ENCODE measurements at places on chromosomes 16 and 17.
A peak's percentile ranks its signal among the peaks of the same experiment; 100 is the strongest.

GRCh38 chr17:55555772-55556171, 44.5 kb upstream of the SMIM36 start:
- DNase-seq = no peak

DNA sequence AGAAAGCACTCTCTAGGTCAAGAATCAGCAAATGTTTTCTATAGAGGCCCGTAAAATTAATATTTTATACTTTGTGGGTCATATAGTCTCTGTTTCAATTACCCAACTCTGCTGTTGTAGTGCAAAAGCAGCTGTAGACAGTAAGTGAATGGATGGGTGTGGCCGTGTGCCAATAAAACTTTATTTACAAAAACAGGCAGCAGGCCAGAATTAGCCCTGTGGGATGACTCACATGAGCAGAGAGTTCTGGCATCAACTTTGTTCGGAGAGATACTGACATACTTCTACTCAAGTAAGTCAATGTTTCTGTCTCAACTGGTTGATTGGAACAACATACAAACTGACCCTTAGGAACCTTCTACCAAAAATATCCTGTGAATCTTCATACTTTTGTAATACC, 616.2 kb downstream of the MAF start:
- no peak for DNase-seq

DNA sequence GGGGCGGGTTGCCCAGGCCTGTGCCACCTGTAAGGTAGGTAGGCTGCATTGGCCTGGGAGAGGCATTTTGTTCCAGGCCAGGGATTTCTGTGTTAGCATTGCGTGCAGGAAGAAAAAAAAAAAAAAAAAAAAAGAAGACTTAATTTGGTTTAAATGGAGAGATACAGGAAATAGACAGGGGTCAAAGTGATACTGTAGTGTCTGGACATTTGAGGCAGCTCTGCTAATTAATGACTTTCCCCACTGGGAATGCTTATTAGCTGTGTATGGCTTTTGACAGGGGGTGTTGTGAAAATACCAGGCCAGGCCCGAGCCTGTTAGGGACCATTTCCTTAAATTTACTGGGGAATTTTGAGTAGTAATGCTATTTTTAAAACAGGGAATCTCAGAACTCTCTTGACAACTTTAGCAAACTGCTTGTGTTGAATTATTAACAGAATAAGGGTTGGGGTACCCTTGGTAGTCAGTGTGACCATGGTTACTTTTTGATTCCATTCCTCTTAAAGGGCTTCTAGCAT, 1.0 kb downstream of the MAP2K4 start:
- DNase-seq = no peak

- no peak for DNase-seq
These were observed 843.7 kb downstream of the CDH11 start for GRCh38 chr16:64278196-64278595.

DNA sequence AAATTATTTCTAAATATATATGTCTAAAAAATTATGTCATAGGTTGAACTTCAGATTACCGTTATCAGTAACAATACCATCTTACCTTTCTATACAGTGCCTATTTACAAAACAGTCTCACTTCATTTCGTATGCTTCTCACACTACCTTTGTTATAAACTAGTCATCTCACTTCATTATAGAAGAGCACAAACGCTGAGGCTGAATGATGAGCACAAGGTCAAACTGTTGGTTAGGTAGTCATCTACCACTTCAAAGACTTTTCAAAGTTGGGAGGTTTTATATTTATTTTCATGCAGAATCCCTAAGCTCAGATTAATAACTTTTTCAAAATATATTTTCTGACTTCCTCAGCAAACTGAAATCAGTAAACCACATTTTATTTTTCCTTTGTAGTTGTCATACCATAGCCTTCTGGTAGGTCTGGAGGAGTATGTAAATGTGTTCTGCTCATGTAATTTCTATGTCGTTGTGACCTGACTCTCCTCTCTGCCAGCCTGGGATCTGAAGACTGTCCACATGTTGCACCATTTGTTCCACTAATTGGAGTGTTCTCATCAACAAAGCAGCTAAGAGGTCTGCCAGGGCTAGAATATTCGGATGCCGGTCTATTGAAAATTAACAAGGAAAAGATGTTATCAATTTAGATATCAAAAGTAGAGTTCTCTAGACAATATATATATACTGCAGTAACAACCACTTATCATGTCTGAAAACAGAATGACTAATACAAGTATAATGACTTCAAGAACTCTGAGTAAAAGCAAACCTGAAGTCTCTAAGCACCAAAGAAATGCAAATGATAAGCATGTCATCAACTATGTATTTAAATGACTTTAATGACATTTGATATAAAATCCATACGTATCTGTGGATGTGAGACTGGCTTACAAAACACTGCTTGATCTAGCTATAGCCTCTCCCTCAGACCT, 73.9 kb downstream of the CEP95 start:
- DNase-seq = no peak

DNA sequence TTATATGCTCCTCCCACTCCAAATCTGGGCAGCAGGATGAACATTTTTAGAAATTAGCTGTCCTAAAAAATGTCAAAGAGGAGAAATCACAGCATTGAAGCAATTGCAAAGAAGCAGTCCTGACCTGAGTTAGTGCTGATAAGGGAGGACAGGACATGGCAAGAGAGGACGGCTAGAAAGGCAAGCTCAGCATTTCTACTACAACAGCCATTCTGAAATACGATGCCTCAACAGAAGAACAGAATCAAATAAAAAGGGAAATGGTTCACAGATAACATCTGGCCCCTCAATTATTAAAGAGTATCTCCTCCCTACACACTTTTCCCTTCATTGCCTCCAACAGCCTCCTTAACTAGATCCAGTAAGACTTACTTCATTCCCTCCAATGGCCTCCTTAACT, 18.3 kb downstream of the VPS53 start:
- DNase-seq = no peak

DNA sequence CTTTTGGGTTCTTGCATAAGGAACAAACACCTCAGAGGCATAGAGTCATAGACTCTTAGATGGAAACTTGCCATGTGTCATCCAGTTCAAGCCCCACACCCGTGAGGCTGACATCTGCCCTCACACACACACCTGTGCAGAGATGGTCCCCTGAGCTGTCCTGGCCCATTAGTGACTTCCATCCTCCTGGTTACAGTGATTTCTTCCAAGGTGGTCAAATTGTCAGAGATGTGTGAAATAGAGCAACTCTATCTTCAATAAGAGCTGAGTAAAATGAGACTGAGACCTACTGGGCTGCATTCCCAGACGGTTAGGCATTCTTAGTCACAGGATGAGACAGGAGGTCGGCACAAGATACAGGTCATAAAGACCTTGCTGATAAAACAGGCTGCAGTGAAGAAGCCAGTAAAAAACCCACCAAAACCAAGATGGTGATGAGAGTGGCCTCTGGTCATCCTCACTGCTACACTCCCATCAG, 342.2 kb upstream of the TNRC6C start:
- no peak for DNase-seq

GRCh38 chr17:61415374-61416210, 15.9 kb downstream of the TBX2 start:
- no peak for DNase-seq

DNA sequence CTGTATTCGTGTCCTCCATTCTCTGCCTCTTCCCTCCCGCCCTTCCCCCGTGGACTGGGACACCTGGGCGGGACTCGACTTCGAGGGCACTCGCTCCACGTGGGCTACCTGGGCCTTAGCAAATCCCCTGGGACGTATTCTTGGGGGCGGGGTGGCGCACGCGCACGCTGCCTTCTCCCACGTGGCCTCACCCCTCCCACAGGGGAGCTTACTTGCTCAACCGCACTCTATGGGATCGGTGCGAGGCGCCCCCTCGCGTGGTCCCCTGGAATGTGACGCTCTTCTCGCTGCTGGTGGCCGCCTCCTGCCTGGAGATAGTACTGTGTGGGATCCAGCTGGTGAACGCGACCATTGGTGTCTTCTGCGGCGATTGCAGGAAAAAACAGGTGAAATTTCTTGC, 3.5 kb downstream of the VMO1 start:
- no peak for DNase-seq

DNA sequence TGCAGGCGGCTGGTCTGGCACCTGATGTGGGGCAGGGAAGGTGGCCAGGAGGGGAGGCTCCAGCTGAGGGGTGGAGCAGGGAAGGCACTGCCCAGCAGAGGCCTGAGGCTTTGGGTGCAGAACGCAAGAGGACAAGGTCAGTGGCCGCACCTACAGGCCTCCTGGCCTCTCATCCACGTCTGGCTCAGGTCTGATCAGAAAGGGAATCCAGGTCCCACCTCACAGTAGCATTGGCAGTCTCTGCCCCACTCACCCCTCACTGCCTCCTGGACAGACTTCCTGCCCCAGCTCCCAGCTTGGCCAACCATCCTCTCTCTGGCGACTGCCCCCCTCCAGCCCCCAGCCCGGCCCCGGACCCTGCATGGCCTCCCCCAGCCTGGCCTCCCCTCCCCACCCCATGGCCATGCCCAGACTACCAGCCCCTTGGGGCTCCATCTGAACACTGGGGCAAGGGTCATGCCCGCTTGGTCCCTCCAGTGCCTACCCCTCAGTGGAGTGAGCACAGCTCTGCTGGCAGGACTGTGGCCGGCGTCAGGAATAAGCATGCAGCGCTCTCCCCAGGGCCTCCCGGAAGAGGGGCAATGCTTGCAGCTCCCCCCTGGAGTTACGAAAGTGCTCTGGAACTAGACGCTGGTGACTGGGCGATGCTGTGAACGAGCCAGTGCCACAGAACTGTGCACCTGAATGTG, 4.6 kb downstream of the UTS2R start:
- DNase-seq = no peak

DNA sequence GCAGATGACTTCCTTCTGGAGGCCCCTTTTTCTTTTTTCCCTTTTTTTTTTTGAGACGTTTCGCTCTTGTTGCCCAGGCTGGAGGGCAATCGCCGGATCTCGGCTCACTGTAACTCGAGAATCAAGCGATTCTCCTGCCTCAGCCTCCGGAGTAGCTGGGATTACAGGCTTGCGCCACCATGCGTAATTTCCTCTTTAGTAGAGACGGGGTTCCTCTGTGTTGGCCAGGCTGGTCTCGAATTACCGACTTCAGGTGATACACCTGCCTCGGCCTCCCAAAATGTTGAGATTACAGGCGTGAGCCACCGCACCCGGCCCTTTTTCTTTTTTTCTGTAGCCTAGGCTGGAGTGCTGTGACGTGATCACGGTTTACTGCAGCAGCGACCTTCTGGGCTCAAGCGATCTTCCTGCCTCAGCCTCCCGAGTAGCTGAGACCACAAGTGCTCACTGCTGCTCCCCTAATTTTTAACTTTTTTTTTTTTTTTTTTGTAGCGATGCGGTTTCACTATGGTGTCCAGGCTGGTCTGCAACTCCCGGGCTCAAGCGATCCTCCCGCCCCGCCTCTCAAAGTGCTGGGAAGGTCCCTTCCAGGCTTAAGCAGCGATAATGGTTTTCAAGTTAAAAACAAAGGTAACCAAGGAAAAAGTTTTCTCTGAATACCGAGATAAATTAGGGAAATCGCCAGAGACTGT, 956 bp upstream of the IST1 start:
- DNase-seq = peak; percentile 58

DNA sequence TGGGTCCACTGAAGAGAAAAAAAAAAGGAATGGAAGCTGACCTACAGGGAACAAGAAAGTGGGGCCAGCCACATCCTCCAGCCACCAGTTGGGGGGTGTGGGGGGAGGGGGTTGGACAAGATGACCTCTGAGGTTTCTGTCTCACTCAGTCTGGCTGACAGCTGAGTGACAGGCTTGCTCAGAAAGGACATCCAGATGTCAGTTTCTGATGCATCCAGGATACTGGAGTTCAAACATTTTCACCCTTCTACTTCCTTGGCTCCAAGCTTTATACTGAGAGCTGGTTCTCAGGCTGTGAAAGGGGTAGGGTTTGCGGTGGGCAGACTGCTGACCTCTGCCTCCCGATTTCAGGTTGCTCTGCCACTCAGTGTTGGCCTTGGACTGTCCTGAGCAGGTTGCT, 2178.3 kb downstream of the TP53TG3F start:
- no peak for DNase-seq

GRCh38 chr16:63945806-63946205, 1176.1 kb downstream of the CDH11 start:
- DNase-seq = no peak

- no peak for DNase-seq
These were observed 5.9 kb downstream of the FOXJ1 start for GRCh38 chr17:76134911-76135809.

DNA sequence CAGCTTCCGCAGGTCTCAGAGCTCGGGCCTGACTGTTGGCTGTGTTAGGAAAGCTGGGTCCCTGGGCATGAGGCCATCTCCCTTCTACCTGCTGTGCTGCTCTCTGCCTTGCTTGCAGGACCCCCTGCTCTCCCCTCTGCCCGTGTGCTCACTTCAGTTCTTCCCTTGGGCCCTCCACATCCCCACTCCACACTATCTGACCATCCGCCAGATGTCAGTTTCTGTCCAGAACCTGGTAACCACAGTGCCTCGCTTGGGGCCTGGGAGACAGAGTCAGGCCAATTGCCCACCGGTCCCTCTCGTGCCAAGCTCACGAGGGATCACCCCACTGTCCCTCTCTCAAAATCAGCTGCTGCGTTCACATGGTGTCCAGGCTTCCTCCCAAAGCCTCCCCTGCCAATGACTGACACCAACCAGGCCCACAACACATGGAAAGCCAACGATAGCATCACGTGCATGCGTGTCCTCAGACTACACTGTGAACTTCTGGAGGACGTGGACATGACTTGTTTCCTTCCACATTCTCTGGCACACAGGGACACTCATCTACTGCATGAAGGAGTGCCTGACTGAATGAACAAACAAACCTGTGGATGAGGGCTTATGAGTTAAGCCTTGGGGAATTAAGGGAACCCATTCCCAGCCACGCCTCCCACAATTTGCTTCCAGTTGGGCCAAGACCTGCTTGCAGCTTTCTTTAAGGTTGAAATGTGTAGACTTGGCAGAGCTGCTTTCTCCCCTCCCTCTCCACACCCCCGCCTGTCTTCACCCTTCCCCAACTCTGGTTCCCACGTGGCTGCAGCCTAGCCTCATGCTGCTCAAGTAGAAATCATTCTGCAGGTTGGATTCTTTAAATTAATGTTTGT, 72.5 kb upstream of the ZNF423 start:
- DNase-seq = no peak

GRCh38 chr16:88375996-88376834, 6.5 kb upstream of the ZNF469 start:
- DNase-seq = no peak

- DNase-seq = peak; percentile 27
These were observed 162.7 kb upstream of the CDC42EP4 start for GRCh38 chr17:73474370-73474988.

DNA sequence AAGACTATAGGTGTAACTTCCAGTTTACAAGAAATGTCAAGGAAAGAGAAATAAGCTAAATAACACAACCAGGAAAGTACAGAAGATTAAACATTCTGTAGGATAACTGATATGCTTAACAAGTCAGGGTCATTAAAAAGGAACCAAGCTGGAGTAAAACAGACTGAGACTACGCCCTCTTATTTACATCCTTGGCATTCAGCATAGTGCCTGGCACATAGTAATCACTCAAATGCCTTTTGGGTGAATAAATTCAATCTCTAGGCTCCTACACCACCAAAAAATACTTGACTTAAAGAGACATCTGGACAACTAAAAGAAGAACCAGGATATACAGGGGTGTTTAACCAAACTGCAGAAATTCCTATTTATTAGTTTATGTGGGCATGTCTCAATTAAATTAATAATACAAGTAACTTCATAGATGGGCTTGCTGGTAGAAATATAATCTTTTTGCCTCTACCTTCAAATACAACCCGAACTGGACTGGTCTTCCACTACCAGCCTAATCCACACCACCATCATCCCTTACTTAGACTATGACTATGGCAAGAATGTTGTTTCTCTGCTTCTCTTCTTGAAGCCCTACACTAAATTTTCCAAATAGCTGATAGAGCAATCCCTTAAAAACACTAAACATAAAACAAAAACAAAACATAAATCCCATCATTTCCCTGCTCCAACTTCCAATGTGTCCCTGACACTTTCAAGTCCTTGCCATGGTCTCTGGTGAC, 47.7 kb upstream of the ULK2 start:
- no peak for DNase-seq

All from activated T-cell treated with anti-CD3 and anti-CD28 coated beads, Interleukin-2, amount 50 U/mL, for 1 hour (primary cell).